ENCODE measurements at places on chromosomes 7 and 10. TPM values are rescaled to one million over a fixed set of nuclear protein-coding genes. Genes with fewer than 3 reads are reported as not detected.

GRCh38 chr10:49521062-49521461 is 17.9 kb downstream of the ERCC6 start:
- no peak for DNase-seq

DNA sequence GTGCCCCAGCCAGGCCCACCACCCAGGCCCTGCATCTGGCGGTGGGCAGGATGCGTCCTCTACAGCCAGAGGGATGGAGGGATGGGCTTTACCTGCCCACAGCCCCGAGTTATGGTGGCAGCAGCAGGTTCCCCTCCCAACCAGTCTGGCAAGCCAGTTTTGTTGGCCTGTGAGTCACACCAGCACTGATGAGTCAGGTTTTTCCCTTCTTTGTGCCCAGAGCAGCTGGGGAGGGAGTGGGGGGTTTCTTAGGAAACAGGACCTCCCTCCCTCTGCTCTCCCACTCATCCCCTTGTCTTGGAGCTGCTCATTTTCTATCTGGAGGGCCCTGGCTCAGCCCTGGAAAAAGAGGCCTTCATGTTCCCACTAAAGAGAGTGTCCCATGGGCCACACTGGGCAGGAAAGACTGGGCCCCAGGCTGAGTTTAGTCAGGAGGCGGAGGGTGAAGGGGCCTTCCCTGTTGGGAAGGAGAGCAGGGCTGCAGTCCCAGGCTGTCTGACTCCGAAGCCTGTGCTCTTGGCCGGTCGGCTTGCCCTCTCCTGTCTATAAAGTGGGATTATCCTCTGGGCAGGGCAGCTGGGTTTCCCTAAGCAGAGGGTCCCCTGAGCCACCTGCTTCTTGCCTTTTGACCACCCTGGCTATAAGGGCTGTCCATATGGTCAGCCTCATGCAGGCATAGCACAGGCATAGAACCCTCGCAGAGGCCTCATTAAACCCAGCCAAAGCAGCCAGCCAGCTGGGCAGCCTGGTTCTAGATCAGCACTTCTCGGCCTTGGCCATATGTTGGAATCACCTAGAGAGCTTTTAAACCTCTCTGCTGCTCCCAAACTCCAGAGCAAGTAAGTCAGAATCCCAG is 30.2 kb upstream of the ANKRD2 start:
- DNase-seq, result peak; percentile 97

Gene PSTK
- total RNA-seq, result 3.7 TPM

Gene CYP2W1
- total RNA-seq, result not detected

Data from astrocyte (in vitro differentiated cells and primary cell).